ENCODE measurements at places on chromosomes 1 and 21.

- peak; percentile 37 for DNase-seq
Observed at GRCh38 chr1:200130552-200130951, 103.0 kb downstream of the NR5A2 start.

- no peak for DNase-seq
Observed at GRCh38 chr1:164635059-164635802, 76.2 kb downstream of the PBX1 start.

GRCh38 chr1:43460988-43461693 lies 7.4 kb upstream of the HYI start:
- DNase-seq, result no peak

GRCh38 chr1:163477276-163477830 lies 155.6 kb downstream of the NUF2 start:
- no peak for DNase-seq

DNA sequence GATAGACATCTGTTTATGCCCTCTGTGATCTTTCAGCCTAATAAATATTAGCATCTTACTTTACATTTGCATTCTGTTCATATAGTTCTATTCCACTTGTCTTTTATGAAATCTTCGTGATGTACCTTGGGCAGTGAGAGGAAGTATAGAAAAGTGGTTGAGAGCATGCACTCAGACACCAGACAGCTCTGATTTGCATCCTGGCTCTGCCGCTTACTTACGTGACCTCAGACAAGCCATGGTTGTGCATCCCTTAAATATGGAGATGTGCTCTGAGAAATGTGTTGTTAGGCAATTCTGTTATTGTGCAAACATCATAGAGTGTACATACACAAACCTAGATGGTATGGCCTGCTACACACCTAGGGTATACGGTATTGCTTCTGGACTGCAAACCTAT lies 22.9 kb downstream of the OVGP1 start:
- no peak for DNase-seq

Data from non-pigmented ciliary epithelial cell (primary cell).